ENCODE measurements at places on chromosomes 3 and 15.
A peak's percentile ranks its signal among the peaks of the same experiment; 100 is the strongest.

GRCh38 chr3:187968883-187969580 is 184.9 kb upstream of the LPP start:
- DNase-seq: peak; percentile 72

DNA sequence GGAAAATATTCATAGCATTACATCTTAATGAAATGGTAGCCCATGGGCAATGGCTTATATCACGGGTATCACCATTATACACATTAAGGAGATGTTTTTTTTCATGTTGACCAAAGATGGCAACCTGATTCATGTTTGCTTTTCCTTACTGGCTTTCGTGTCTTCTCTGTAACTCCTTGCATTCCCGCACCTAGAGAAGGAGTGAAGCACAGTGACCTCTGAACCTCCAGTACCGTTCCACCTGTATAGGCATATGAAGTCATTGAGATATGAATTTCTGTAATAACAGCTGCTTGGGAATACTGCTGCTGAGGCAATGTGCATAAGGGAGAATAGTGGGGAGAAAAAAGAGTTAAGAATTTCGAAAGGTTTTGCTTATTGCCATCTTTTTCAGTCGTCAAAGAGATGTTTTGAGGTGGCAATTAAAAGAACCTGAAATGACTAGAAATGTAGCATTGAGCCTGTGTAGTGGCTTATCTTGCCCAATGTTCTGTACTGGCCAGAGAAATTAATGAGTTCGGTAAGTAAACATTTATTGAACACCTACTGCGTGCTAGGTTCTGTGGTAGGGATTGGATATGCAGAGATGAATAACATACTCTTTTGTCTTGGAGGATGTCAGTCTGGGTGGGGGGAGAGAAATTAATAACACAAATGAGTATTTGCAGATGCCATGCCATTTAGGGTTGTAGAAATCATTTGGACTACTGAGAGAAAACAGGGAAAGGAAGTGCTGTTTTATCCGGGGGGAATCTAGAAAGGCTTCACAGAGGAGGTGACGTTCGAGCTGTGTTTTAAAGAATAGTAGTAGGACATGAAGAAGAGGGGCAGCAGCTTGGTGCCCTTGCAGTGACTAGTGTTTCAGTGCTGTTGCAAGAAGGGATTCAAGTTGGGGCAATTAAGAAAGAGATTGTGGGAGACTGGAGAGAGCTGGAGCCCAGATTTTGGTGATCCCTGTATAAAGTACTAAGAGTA is 2.5 kb downstream of the FEM1B start:
- no peak for DNase-seq

GRCh38 chr3:10142707-10143560 is 1.4 kb downstream of the VHL start:
- no peak for DNase-seq

GRCh38 chr3:168952551-168952950 is 711.0 kb downstream of the MECOM start:
- no peak for DNase-seq

GRCh38 chr3:185766329-185767001 is 58.4 kb downstream of the IGF2BP2 start:
- DNase-seq: no peak

DNA sequence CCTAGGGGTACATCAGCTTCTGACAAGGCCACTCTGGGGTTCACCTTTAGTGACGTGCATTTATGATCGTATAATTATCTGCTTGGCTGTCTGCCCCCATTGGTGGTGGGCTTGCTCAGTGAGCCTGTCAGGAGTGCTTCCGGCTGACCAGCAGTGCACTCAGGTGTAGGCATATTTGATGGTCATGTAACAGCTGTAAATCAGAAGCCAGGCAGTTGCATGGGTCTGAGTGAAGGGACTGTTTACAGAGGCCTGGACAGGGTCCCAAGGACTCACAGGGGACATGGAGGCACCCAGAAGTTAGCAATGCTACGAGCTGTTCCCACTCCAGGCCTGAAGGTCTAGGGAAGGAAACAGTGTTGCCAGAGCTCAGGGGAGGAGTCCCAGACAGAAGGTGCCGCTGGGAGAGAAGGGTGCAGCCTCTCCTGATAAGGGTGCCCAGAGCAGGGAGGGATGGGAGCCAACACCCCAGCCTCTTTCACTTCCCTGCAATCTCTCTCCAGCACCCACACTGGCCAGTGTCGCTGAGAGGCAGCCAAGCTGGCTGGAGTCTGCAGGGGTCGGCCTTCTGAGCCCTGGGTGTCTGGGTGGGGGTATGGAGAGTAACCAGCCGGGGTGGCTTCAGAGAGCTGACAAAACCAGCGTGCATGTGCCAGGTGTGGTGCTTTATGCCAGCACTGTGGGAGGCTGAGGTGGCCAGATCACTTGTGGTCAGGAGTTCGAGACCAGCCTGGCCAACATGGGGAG is 61.3 kb upstream of the PRR23E start:
- DNase-seq: no peak

DNA sequence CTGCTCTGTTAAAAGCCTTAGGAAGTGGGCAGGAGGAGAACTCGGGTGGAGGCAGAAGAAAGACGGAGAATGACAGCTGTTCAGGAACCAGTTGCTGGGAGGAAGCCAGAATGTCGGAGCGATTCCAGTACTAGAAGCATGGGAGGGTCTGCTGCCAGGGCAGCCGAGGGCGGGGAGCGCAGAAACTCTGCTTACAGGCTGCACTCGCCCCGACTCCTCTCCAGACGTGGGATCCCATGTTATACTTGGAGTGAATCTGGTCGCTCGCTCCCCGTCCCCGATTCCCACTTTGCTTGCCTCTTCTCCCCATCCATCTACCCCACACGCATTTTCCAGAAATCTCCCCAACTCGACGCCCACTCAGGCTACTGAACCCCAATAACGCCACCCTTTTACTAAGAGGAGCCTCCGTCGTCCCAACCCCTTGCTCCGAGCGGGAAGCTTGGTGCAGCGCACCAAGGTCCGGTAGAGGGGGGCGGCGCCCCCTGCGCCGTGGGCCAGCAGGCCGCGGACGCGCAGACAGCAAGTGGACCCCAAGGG is 665 bp downstream of the GATM start:
- DNase-seq: no peak

DNA sequence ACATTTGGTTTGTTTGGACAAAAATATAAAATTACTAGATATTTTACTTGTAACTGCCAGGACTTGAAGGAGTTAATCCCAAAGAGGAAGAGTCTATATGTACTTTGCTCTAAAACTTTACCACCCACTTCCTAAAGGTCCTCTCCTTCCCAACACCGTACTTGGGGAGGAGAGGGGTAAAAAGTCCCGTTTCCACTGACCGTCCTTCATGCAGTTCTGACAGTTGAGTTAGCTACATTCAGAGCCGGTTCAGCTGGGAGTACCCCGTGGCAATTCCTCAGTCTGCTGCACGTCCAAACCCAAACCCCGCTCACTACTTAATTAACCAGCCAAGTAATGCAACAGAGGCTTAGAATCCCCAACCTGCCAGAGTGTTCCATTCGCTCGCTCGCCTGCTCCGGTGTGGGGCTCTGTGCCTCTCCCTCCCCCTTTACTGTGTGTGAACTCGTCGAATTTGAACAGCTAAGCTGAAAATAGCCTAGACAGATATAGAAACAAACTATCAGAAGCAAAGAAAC is 519.7 kb downstream of the FOXP1 start:
- DNase-seq: no peak

- DNase-seq: no peak
Observed at GRCh38 chr3:98246142-98246541, 17.9 kb upstream of the OR5H6 start.

DNA sequence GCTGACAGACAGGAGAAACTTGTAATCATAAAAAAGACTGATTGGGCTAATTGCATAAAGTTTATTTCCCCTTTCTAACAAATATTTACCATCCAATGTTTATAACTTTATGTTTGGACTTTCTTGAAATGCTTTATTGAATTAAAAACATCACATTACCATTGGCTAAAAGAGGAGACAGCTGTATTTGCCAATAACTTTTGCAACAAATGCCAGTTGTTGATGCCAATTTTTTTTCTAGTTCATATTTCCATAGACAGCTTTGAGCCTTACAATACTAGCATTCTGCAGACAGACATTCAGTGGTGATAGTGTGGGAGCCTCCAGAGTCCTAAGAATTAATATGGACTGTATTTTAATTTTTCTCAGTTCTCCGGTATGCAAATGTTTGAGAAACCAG is 198.4 kb downstream of the ADAMTS17 start:
- no peak for DNase-seq

DNA sequence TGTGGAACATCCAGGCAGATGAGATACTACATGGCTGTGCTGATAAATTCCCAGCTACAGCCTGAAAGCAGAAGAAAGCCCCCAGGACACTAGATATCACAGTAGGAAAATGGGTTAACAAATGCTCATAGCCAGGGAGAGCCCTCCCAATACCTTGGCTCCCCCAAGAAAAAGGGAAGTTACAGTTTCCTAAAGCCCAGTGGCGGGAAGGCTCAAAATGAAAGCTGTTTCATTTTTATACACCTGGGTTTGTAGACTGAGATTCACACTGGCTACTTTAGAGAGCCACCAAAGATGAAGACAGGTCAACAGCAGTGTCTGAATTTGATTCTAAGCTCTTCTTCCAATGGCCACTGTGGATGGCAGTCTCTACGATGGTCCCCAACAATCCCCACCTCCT is 55.0 kb upstream of the TOPAZ1 start:
- DNase-seq: no peak

DNA sequence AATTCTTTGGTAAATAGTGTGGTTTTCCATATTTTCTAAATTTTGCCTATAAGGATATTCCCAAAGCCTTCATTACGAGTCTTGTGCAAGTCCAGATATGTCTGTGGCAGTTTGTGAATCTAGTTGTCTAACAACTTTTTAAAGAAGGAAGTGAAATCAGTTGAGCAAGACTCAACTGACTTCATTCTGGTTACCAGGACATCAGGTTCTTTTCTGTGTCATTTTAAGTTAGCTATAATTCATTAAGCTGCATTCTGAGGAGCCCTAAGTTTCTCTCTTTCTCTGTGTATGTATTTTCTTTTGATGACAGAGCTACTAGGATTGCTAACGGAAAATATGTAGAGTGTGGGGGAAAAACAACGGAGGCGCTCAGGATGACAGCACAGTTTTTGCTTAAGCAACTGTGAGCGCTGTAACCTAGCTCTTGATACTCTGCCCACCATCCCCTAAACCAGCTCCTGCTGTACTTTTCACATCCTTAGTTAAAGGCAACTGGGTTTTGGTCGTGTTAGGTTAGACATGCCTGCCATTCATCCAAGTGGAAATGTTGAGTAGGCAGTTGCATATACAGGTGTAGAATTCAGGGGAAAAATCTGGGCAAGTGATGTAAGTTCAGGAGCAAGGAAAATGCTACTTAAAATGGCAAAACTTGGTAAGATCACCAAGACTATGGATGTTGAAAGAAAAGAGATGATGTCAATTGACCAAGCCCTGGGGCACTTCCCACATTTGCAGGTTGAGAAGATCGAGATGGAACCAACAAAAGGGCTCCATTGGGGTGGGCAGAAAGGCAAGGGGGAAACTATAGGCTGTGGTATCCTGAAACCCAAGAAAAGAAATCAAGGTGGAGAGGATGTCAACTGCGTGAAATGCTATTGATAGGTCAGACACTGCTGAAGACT is 9.2 kb downstream of the MFSD1 start:
- DNase-seq: no peak

DNA sequence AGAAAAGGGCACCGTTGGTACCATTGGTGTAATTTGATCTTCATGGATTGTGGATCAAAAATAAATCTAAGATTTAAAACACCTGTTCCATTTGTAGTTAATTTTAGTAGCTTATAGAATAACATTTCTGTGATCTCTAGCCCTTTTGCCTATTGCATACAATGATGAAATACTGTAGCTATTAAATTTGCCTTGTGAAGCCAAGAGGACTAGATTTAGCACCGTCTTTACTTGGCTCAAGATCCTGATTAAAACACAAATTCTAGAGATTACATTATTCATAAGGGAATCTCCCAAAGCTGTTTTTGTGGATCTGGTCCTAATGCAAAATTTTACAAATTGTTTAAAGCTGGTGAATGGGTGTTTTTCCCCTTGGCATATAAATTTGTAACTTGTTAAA is 8.2 kb downstream of the TBC1D23 start:
- DNase-seq: no peak

DNA sequence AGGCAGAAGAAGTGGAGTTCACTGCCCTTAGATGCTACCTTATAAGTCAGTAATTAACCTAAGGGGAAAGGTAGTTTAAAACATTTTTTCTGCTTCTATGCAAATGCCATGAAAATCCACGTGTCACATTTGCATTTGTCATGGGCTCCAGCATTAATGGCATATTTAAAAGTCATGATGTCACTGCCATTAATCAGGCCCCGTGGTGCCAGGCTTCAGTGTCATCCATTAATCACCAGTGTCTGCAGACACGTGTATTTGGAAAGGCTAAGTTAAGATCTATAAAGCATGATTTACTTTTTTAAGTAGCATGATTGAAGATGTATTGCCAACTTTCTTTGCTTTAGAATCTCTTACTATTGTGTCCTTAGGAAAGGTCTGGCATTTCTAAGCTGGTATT is 857.8 kb downstream of the TUSC7 start:
- DNase-seq: no peak

DNA sequence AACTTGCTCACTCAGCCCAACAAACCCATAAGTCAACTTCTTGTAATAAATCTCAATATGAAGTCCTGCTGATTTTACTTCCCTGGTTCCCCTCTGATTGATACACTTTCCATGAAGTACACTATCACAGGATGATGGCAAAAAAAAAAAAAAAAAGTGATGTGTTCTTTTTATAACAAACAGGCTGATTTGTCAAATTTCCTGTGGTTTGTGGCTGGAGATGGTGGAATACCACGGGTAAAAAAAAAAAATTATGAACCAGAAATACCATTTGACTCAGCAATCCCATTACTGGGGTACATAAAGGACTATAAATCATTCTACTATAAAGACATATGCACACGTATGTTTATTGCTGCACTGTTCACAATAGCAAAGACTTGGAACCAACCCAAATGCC is 10.7 kb upstream of the SERPINI2 start:
- no peak for DNase-seq

DNA sequence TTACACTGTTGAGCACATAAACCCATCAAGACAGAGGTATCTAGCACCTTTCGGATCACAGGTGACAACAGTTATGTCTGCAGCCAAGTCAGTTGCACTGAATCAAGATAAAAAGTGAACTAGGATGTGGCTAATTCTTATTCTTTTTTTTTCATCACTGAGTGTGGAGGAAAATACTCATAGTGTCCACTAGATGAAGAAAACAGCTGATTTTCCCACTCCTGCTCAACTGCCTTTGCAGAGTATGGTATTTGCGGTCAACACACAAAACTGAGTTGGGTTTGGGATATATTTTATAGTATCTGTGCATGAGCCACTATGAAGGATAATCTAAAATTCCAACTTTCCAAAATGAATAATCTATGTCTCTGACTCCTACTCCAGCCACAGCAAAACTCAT is 32.5 kb downstream of the IL17RD start:
- no peak for DNase-seq

DNA sequence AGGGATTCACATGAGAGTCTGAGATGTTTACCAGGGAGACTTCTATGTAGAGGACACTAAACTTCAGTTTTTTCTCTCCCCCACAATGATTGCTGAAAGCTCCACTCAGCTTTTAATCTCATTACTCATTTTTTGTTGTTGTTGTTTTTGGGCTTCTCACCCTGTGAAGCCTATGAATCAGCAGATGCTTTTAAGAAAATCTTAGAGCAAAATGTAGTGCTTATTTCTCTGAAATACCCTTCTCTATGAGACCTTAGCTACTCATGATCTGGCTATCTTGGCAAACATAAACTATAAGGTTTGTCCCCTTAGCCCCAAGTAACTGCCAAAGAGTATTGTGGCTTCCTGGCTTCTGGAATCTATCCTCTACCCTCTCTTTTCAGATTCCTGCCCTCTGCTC is 537.3 kb downstream of the OCA2 start:
- DNase-seq: no peak
